ENCODE measurements at places on chromosomes 5 and 9.

DNA sequence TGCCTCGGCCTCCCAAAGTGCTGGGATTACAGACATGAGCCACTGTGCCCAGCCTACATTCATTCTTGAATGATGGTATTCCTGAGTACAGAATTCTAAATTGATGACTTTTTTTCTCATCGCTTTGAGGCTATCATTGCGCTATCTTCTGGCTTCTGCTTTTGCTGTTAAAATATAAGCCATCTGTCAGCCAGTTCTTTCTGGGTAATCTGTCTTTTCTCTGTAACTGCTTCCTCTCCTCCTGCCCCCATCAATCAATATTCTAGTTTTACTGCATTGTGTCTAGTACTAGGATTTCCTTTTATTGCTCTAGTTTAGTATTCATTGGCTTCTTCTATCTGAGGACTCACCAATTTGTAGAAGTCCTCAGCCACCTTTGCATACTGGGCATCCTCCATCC is 89.0 kb downstream of the PLPP1 start:
- no peak for DNase-seq

- no peak for DNase-seq
Measured at GRCh38 chr5:132822650-132823480, 7.6 kb downstream of the SHROOM1 start.

- DNase-seq, result no peak
Measured at GRCh38 chr5:40441733-40442132, 238.0 kb upstream of the PTGER4 start.

GRCh38 chr9:120713257-120714087 is 798 bp downstream of the MEGF9 start:
- DNase-seq, result no peak

- no peak for DNase-seq
Measured at GRCh38 chr9:136687721-136688223, 515 bp upstream of the AGPAT2 start.

DNA sequence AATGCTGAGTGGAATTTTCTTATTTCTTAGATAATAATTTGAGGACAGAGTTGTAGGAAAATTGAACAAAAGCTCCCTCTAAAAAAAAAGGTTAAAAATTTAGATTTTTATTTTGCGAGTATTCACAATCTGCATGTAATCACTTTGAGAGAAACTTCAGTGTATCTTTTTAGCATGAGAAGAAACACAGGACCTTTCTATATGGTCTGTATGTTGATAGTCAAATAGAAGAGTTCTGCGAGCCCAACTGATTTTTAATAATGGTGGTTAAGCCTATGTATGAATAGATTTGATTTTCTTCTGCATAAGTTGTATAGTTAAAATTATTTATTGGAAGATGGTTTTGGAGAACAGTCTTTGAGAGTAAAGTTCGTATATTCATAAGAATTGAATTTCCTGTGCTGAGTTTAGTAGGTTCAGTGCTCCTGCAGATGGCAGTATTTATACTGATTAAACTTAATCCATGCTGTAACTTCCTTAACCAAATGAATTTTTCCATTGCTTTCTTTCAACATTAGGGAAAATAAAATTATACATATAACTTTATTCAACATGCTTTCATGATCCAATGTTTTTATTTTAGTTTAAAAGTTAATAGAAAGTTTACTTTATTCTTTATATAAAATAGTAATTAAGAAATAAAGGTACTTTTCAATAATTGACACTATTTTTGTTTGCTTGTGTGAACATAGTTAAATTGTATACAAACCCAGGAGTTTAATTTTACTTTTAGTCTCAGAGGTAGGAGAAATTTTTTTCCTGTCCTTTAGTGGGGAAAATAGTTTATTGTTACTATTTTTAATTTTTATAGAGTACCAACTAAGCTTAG is 19.6 kb downstream of the TCERG1 start:
- peak; percentile 29 for DNase-seq

DNA sequence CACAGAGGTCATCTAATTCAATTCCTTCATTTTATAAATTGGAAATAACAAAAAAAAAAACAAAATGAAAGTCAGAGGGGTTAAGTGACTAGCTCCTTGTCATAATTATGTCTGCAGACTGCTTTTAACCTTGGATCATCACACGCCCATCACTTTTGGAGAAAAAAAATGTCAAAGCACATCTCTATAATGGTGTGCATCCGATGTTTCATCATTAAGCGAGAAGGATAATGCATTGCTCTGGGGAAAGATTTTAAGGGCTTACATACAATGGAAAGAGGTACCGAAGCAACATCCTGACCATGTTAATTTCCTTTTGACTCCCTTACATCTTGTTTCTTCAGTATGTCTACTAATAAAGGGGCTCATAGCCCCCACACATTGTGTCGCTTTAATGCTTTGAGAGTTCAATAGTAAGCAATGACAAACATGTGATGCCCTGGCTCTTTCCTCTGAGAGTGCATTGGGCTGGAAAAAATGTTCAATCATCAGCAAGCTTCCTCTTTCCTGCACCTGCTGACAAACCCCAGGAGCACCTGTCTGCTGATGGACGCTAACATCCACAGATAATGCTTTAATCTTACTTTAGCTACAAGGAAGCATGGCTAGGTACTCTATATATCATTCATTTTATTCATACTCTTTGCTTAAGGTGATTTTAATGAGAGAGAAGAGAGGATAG is 242.2 kb downstream of the SMARCA2 start:
- no peak for DNase-seq

All from fibroblast of mammary gland (primary cell).